Right ventricle myocardium inferior (tissue), 1 donor: ENCODE measurements at places on chromosomes 3 and 15. TPM values are rescaled to one million over a fixed set of nuclear protein-coding genes. Genes with fewer than 3 reads are reported as not detected.
A peak's percentile ranks its signal among the peaks of the same experiment; 100 is the strongest.

Gene LCTL
- not detected for total RNA-seq

DNA sequence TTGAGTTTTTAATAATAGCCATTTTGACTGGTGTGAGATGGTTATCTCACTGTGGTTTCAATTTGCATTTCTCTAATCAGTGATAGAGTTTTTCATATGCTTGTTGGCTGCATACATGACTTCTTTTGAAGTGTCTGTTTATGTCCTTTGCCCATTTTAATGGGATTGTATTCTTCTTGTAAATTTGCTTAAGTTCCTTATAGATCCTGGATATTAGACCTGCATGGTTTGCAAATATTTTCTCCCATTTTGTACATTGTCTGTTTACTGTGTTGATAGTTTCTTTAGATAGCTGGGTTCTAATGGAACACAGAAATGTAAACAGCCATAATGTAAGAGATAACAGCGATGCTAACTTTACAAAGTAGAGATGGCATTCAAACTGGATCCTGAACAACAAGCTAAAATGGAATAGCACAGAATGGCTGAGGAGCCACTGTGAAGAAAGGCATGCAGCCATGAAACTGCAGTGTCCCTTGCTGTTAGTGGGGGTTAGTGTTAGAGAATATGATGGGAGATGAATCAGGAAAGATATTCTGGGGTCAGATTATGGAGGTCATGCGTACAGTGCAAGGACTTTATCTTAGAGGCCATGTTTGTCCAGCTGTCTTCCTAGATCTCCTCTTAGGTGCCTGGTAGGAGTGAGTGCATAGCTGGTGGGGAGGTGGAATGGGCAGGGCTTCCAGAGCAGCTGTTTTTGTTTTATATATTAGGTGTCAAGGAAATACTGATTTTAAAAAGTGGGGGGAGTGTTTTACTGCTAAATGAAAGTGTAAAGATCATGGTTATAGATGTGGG, 48.1 kb downstream of the BBS4 start:
- no peak for DNase-seq

- DNase-seq = no peak
Measured at GRCh38 chr3:123064506-123064905, 2.3 kb upstream of the PDIA5 start.

- DNase-seq = peak; percentile 83
Measured at GRCh38 chr3:42501681-42502428, 588 bp upstream of the VIPR1 start.
